Activated CD8-positive, alpha-beta memory T cell treated with anti-CD3 and anti-CD28 coated beads, Interleukin-2, amount 50 U/mL, for 4 hours (primary cell): ENCODE measurements at places on chromosomes 7 and 10.

DNA sequence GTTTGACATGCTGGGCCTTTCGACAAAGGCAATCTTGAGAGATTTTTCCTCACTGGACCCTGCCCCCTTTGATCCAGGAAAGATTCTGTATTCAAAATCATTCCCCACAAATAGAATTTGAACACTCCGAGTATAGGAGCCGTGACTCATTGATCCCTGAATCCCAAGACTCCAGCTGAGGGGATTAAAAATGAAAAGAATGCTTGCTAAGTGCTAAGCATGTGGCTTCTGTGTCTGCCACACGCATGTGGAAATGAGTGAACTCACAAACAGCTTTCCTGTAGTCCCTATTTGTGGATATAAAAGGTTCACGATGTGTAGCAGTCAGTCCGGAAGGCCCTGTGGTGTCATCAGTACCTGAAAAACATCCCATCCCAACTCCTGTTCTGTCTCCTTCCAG lies 674.3 kb downstream of the SDK1 start:
- no peak for DNase-seq

- DNase-seq, result no peak
Observed at GRCh38 chr10:87559392-87559791, 54.7 kb downstream of the MINPP1 start.

DNA sequence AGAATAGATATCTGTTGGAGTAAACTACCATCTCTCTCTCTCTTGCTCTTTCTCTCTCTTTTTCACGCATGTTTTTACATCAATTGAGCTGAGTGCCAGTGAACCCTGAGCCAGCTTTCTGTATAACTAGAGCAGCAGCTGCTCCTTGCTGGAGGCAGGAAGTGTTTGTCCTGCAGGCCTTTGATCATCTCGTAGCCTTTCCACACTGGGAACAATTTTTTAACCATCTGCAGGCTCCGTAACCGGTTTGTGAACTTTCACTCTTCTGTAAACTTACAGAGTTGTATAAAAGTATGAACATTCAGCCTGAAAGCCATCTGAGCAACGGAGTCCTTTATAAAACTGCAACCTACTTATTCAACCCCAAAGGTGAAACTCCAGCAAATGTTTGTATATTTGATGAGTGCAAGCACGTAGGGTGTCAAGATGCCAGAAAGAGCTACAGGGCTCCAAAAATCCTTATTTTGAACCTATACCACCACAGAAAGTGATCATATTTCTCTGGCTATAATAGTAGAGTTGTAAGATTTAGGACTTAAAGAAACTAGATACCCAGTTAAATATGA lies 162.8 kb upstream of the NFE2L3 start:
- DNase-seq, result no peak

DNA sequence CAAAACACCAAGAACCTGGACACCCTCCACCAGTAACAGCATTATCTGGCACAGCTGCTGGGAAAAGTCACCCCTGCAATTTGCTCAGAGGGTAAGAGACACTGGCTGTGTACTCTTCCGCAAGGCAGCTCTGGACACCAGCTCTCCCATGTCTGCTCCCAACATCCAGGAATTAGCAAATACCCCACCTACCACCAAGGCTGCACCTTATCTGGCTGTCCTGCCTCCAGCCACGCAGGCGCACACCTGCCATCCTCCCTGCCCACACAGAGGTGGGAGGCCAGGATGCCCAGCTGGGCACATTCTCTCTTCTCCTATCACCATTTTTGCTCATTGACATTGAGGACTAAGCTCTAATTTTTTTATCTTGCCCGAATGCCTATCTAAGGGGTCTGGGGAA lies 20.3 kb upstream of the BNIP3 start:
- DNase-seq, result no peak

GRCh38 chr10:113562704-113563103 lies 9.9 kb downstream of the HABP2 start:
- DNase-seq, result no peak

- DNase-seq, result no peak
Observed at GRCh38 chr10:120505866-120506265, 48.8 kb downstream of the PLPP4 start.

GRCh38 chr10:3750006-3750816 lies 34.8 kb downstream of the KLF6 start:
- no peak for DNase-seq

GRCh38 chr7:123673752-123674398 lies 18.2 kb downstream of the LMOD2 start:
- DNase-seq, result no peak

DNA sequence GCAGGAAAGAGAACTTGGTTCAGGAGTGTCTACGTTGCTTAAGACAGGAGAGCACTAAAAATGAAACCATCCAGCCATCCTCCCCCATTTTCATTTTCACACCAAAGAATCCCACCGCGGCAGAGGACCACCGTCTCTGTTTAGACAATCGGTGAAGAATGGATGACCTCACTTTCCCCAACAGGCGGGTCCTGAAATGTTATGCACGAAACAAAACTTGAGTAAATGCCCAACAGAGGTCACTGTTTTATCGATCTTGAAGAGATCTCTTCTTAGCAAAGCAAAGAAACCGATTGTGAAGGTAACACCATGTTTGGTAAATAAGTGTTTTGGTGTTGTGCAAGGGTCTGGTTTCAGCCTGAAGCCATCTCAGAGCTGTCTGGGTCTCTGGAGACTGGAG lies 1.4 kb upstream of the IL6 start:
- DNase-seq, result no peak
